ENCODE measurements at places on chromosomes 1 and 21.

DNA sequence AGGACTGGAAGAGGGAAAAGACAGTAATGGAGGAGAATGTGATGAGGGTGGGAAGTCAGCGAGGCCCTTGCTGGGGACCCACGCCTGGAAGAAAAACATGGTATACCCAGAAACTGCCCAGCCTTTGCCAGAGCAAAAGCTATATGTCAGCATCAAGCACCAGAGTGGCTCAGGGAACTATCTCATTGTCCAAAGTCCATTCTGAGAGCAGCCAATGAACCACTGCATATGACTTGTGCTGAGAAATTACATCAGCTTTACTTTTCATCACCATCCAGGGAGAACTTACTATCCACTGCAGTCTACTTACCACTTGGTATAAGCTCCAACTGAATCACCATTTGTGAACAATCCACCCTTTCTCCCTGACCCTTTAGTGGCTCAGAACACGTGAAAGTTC, 148.1 kb downstream of the TTLL7 start:
- no peak for DNase-seq

DNA sequence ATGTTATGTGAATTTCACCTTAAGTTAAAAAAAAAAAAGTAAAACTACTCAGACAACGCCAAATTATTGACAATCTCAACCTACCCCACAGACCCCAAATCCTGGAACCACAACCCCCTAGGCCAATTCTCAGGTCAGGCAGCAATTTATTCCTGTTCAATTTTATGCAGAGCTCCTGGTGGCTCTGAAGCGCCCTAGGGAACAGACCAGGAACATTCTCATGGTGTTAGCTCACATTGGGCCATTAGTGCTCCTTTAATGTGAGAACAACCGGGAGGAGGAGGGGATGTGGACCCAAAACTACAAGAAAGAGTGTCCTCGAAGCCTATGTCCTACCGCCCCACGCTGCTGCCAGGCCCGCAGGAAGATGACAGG, 403 bp upstream of the PSEN2 start:
- DNase-seq = no peak

- DNase-seq = no peak
Measured at GRCh38 chr1:57086154-57086553, 120.3 kb upstream of the C8B start.

- DNase-seq = no peak
Measured at GRCh38 chr1:94255476-94255875, 18.1 kb upstream of the ARHGAP29 start.

DNA sequence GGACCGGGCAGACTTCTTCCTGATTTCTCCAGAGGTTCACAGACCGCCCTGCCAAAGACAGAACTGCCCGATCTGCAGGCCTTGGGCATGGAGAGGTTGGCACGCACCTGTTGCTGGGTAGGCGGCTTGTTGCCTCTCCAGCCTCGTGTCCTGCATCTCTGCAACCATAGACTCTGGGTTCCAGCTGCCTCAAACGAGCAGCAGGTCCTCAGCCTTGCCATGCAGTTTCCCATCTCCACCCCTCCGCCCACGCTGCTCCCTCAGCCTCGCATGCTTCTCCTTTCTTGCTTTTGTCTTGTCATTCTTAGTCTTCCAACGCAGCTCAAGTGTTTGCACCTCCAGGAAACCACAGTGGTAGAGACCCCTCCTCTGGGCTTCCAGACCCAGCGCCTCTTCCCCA, 126.2 kb downstream of the LACTBL1 start:
- DNase-seq = no peak

- no peak for DNase-seq
Measured at GRCh38 chr1:115116512-115116911, 27.2 kb upstream of the TSPAN2 start.

GRCh38 chr1:88998716-88999115, 6.3 kb upstream of the KYAT3 start:
- no peak for DNase-seq

- no peak for DNase-seq
Measured at GRCh38 chr1:56977910-56978309, 12.1 kb upstream of the C8B start.
